Suppressor macrophage (primary cell): ENCODE measurements at places on chromosomes 7 and 10.

- peak; percentile 50 for DNase-seq
Observed at GRCh38 chr7:138247568-138248333, 171.5 kb downstream of the AKR1D1 start.

- no peak for DNase-seq
Observed at GRCh38 chr10:100153239-100153825, 32.5 kb downstream of the ERLIN1 start.

DNA sequence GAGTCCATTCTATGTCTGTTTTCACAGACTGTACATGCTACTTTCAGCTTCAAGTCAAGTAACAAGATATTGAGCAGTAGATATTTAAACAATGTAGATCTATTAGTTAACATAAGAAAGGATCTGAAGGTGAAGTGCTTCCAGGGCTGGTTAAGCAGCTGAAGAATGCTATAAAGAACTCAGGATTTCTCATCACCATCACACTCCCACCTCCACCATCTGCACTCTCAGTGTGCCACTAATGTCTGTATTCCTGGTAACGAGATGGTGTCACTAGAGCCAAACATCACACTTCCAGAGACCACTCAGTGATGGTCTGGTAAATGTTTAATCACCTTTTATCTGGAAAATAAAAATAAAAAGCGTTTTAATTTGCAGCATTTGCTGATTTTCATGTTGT, 224.0 kb upstream of the FERD3L start:
- no peak for DNase-seq

GRCh38 chr7:23135755-23136154, 30.2 kb downstream of the KLHL7 start:
- DNase-seq = no peak

GRCh38 chr7:668139-668931, 58.2 kb upstream of the DNAAF5 start:
- DNase-seq = no peak

DNA sequence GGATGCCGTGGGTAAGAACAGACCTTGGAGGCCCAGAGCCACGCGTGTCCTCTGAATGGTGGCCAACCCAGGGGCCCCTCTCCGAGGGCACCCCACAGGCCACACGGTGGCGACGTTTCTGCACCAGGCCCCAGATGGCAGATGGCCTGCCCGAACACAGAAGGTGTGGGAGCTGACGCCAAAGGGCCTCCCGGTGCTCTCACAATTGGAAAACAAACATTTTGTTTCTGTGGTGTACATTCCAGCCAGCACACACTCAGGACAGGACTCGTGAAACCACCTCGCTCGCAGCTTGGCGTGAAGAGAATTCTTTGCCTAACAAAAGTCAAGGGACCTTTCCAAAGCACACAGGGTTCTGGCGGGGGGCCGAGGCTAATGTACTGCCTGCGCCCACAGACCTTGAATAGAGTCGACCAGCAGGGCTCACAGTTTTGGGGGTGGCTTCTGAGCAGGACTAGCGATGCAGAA, 112.1 kb downstream of the FAM53B start:
- no peak for DNase-seq

- DNase-seq = no peak
Observed at GRCh38 chr7:26655781-26656180, 208.6 kb downstream of the SKAP2 start.

- DNase-seq = no peak
Observed at GRCh38 chr7:111771638-111772037, 209.3 kb upstream of the IMMP2L start.

- DNase-seq = peak; percentile 67
Observed at GRCh38 chr7:127658970-127659630, 7.1 kb downstream of the SND1 start.

GRCh38 chr7:101162551-101163278, 2.7 kb downstream of the VGF start:
- DNase-seq = peak; percentile 34

- DNase-seq = no peak
Observed at GRCh38 chr7:94856643-94857042, 50.8 kb upstream of the PPP1R9A start.

- DNase-seq = no peak
Observed at GRCh38 chr10:114138581-114138980, 35.4 kb downstream of the CCDC186 start.

DNA sequence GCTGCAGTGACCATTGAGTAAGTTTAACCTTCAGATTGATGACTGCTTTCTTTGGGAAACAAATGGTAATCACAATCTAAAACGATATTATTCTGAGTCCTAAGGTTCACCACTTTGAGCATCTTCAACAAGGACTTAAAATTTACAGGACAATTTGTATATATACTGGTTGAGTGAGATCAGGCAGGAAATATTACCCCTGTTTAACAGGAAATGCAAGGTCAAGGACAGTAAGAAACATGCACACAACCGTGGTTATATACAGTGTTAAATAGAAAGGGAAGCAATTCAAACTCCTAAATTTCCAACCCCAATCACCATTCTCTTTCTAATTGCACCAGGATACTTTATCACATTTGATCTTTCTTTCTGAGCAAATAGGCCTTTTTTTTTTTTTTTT, 96.1 kb downstream of the ZNF277 start:
- DNase-seq = no peak

GRCh38 chr10:124227988-124228387, 134.6 kb upstream of the CHST15 start:
- DNase-seq = no peak

GRCh38 chr10:106740-107139, 28.5 kb upstream of the ZMYND11 start:
- DNase-seq = no peak

GRCh38 chr10:60289800-60290199, 99.9 kb downstream of the ANK3 start:
- no peak for DNase-seq

DNA sequence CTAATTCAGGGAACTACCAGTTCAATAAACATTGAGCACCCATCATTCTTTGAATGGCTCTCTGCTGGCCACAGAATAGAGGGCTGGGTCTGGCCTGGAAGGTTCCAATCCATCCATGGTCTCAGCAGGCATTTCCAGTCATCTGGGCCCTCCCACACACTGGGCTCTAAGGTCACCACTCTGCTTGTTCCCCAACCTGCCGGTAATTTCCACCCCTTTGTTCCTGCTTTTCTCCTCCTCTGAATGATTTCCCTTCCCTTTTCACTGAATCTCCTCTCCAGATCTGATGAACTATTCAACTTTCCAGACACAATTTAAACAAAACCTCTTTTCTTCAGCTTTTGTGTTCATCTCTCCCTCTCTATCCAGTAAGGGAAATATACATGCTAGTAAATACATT, 2.6 kb downstream of the BZW2 start:
- peak; percentile 66 for DNase-seq

DNA sequence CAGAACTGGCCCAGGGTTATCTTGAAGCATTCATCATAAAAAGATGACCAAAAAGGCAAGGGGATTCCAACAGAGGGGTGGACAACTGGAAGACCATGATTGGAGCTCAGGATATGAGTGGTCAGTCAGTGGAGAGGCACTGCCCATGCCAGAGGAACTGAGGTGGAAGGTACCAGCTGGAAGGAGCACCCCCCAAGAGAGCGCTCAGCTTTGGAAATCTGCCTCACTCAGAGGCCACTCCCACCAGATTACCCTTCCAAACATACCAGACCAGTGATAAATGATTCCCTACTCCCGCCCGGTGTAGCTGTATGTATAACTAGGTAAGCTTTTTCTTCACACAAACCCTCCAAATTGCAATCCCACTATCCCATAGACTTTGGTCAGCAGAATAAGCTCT, 257.0 kb upstream of the SLC26A5 start:
- no peak for DNase-seq

- DNase-seq = no peak
Observed at GRCh38 chr7:103793614-103794013, 195.8 kb downstream of the RELN start.

DNA sequence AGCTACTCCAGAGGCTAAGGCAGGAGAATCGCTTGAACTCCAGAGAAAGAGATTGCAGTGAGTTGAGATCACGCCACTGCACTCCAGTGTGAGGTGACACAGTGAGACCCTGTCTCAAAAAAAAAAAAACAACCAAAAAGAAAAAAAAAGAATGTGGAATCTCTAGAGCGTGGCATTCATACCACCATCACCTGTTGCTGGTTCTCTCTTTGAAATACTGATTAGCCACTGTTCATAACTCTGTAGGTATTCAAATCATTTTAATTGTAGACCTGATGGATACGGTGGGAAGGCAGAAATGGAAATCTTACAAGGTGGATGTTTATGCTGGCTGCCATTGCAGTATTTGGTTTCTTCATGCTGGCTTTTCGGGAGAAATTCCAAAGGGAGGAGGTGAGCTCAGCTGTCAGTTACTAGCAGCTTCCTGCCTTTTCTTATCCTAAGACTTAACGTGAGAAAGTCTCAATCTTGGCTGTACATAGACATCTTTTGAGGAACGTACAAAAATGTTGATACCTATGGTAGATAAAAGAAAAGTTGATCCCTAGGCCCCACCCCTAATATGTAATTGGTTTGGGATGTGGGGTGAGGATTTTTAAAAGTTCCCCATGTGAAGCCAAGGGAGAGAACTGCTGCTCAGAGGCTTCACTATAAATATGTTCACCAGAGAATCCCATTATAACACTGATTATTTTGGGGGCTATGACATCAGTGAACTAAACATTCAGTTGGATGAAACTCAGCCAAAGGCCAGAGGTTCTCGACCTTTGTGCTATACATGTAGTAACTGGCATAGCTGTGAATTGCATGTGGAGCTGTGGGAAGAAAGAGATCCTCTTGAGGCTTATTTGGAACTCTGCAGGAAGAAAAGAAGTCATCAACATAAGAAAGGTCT, 26.9 kb upstream of the MKLN1 start:
- DNase-seq = no peak

DNA sequence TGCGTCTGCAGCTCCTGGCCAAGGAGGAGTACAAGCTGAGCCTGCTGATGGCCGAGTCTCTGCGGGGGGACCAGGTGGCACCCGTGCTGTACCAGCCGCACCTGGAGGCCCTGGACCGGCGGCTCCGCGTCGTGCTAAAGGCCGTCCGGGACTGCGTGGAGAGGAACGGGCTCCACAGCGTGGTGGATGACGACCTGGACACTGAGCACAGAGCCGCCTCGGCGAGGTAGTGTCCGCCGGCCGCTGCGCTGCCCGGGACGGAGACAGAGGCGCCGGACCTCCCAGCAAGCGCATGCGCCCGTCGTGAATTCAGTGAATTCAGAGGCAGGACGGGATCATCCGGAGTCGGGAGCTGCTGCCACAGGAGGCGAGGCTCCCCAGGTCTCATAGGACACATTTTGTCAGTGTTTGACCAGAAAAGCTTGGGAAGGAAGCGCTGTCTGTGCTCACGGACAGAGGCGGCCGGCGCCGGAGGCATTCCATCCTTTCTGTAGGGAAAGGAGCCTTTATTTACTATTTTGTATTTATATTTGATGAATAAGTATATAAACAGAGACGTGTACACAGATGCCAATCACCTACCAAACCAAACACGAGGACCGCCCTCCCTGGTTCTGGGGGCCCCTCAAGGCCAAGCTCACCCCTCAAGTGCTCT, 30.1 kb upstream of the FOXL3 start:
- DNase-seq = peak; percentile 1

DNA sequence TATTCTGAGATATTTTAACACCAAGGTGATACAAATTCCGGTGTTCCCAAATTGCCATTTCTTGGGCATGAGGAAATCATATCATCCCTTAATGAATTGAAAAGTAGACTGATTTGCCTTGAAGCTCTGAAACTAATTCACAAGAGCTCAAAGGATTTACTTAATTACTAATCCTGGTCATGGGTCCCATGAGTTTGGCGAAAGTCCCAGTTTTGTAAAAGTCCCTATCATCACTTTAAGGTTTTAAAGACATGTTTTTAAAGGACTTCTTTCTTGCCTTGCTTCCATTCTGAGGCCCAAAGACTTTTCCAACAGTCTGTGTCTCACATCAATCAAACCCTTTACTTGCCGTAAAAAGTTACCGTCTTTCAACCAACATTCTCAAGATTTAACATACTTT, 377.9 kb downstream of the DNAJB9 start:
- no peak for DNase-seq

- no peak for DNase-seq
Observed at GRCh38 chr7:149431486-149432120, 29.3 kb downstream of the ZNF777 start.

DNA sequence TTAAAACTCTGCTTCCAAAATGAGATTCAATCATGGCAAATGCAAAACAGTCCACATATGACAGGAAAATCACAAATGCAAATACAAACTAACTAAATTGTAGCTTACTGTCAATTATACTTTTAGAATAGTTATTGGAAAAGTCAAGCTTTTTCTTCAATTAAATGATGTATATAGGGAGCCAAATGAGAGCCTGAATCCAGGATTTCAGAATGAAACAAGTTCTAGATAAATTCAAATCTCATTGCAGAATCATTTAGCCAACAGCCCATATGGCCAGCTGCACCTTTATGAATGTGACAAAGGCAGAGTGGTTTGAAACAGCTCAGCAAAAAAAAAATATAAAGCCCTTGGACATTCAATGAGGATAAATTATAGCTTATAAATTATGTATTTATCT, 82.2 kb upstream of the SCIN start:
- no peak for DNase-seq

DNA sequence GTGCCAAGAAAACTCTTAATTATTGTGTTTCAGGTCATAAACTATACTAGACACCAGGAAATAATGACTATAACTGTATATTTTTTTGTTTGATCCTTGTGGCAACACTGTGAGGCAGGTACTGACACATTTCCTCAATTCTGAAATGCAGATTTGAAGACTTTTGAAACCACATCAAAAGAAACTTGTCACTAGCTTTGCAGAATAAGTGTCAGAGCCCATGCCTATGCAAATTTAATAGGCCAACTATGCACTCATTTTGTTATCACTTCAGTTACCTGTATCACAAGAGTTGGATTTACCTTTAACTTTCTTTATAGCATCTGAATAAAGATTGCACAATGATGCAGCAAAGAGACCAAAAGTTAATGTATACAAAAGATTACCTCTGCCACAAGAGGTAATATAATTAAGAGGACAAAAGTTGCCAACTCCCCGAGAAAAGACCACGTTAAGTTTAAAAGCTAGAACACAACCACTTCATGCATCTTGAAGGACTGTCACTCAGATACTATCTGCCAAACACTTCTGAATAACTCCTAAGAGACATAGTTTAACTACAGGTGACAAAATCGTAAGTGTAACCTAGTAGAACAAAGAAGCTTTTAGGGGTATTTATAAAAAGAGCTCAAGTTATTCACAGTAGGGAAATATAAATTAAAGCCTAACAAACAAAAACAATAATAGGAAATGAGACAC, 80.5 kb downstream of the ELAPOR2 start:
- DNase-seq = no peak

- DNase-seq = no peak
Observed at GRCh38 chr7:130387628-130388403, 7.5 kb downstream of the CPA1 start.

- DNase-seq = no peak
Observed at GRCh38 chr7:95318501-95319100, 5.7 kb downstream of the PON1 start.

- peak; percentile 36 for DNase-seq
Observed at GRCh38 chr7:111841596-111842205, 279.4 kb upstream of the IMMP2L start.

- DNase-seq = peak; percentile 80
Observed at GRCh38 chr10:110207805-110208613, 604 bp downstream of the MXI1 start.
